Activated CD8-positive, alpha-beta memory T cell treated with anti-CD3 and anti-CD28 coated beads, Interleukin-2, amount 50 U/mL, for 48 hours (primary cell): ENCODE measurements at places on chromosomes 4 and X.

GRCh38 chrX:40867352-40867751 is 132.0 kb upstream of the MED14 start:
- no peak for DNase-seq

DNA sequence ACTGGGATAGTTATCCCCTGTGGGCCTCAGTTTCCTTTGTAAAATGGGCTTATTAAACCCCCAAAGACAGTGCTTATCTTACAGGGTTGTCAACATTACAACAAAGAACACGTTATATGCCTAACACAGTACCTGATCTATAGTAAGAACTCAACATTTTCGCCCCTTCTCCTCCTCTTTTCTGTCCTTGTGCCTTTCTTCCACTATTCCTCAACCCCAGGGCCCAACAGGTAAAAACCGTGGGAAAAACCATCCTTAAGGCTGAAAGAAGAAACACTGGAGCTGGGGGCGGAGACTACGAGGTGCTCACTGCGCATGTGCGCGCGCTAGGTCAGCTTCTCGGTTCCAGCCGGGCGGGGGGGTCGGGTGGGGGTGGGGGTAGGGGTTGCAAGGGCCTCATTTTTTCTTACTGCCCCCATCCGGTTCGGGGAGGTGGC is 426 bp upstream of the XIAP start:
- DNase-seq, result no peak

- DNase-seq, result no peak
Observed at GRCh38 chrX:13750204-13750603, 15.7 kb downstream of the OFD1 start.

DNA sequence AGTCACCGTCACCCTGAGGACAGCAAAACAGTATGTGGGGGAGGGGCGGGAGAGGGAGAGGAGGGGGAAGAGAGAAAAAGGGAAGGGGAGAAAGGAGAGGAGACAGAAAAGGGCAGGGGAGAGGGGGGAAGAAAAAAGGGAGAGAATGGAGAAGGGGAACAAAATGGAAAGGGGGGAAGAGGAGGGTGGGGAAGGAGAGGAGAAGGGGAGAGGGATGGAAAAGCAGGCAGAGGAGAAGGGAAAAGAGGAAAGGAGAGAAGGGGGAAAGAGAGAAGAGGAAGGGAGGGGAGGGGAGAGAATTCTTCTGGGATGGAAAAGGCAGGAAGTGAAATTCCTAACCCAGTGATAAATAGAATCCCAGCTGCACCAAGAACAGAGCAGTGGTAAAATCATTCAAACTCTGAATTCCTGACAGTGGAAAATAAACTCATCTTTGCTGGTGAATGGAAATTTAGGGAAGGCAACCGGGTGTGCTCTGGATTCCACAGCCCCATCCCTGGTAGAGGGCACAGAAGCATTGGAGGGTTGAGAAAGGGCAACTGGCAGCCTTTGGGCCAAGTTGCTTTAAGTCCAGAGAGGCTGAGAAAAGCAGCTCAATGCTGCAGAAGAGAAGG is 244.2 kb downstream of the BCOR start:
- DNase-seq, result no peak

- DNase-seq, result no peak
Observed at GRCh38 chrX:110276778-110277177, 41.1 kb downstream of the AMMECR1 start.

- no peak for DNase-seq
Observed at GRCh38 chr4:104486716-104487504, 7.8 kb downstream of the CXXC4 start.

DNA sequence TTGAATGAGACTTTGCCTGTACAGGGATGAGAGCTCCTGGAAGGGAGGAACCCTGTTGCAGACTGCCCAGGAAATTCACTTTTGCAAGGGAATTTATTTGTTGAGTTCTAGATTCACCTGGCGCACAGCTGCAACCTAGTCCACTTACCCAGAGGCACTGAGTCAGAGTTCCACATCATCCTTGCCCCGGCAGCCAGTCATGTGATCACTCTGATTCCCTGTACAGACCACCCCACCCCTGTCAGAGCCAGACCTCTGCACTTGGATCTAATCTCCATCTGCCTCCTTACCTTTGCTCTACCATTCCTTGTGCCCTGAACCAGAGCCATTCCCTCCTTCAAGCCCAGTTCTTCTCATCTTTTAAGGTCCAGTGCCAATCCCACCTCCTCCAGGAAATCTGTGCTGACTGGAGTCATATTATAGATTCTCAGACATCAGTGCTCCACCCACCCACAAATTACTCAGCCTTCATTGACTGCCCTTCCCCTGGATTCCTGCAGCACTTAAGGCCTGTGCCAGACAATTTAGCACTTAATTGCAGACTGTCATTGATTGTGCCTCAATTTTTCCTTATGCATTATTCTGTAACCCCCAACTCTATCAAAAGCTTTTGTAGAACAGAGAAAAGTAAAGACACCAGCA is 84.1 kb upstream of the MAGEA4 start:
- DNase-seq, result no peak

DNA sequence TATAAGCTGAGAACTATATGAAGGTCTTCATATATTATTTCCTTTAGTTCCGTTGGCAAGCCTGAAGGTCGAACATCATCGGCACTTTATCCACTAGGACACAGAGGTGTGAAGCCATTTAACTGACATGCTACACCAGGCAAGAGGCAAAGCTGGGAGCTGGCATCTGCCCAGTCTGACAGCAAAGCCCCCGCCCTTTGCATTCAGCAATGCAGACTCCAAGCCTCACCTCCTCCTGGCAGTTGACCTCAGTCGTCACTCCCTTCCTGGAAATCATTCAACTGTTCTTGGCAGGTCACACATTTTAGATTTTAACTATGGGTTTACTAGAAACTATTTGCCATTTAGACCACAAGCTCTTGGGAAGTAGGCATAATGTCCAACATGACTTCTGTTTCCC is 135.8 kb upstream of the FRG1 start:
- DNase-seq, result no peak

DNA sequence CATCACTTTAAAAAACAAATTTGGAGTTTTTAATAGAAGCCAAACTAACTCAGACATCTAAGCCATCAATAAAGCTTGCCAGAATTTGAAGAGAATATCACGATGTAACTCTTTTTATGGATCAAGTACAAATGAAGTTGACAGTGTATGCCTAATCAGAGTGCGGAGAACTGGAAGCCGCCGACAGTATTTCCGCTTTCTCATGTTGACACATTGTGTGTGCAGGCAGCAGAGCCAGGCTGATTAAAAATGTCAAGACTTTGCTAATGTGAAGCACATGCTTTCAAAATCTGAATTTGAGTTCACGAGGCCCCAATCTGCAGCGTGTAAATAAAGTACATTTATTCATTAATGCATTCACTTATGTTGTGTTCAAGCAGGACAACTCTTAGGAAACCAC is 161.2 kb downstream of the TENM3 start:
- DNase-seq, result no peak

GRCh38 chr4:84547211-84547610 is 35.7 kb upstream of the CDS1 start:
- no peak for DNase-seq
